GM23338 (cell line): ENCODE measurements at places on chromosomes 2 and 18.

- H3K27ac ChIP-seq: no peak overlapping the region
- H3K4me1 ChIP-seq: no peaks in the 10 kb centered on the region; the same call in 1 of the 2 replicates
- H3K4me3 ChIP-seq: no peak overlapping the region
- no peaks in the 10 kb centered on the region for H3K27me3 ChIP-seq
Measured at GRCh38 chr18:46715062-46715461, 41.8 kb downstream of the ST8SIA5 start.

DNA sequence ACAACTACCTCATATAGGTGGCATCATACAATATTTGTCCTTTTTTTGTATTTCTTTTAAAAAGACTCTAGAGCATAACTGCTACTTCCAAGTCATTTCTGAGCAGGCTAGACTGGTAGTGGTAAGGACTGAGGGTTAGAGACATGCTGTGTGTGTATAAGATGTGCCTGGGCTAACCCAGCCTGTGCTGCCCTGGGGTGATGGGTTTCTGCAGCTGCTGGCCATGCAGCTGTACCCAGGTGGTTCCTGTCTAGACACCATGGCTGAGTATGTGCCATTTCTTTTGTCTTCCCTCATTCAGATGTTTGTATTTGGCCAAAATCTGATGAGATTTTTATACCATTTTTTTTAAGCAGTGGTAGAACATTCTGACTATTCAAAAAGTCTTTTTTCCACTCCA is 40.0 kb downstream of the MERTK start:
- no peaks in the 10 kb centered on the region for H3K27me3 ChIP-seq
- H3K4me3 ChIP-seq: no peak overlapping the region
- no peaks in the 10 kb centered on the region for H3K36me3 ChIP-seq
- H3K27ac ChIP-seq: no peak overlapping the region

DNA sequence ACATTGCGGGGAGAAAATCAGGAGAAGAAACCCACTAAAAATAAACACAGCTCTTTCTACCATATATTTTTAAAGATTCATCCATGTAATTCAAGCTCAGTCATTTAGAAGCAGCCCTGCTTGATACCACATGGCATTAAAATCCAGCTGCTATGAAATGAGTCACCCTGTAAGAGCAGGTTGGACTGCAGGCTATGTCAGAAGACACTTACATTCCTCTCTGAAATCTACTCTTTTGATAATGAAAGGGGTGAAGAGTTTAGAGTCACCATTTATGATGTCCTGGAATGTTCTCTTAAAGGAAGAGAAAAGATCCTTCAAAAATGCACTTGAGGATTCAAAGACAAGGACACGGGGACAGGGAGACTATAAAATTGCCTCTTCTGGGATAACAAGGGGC is 100.6 kb upstream of the APCDD1 start:
- no peaks in the 10 kb centered on the region for H3K27me3 ChIP-seq
- no peaks in the 10 kb centered on the region; the same call in 1 of the 2 replicates for H3K4me1 ChIP-seq
- DNase-seq: no peak
- no peak overlapping the region for H3K27ac ChIP-seq

- DNase-seq: peak; percentile 44
- H3K36me3 ChIP-seq: no peaks in the 10 kb centered on the region
- H3K4me3 ChIP-seq: no peak overlapping the region
- H3K4me1 ChIP-seq: peaks cover 9% of the 10 kb centered on the region; the same call in 1 of the 2 replicates
- no peaks in the 10 kb centered on the region for H3K27me3 ChIP-seq
Measured at GRCh38 chr18:56433919-56434318, 204.5 kb downstream of the TXNL1 start.

- H3K4me1 ChIP-seq: no peaks in the 10 kb centered on the region
- H3K36me3 ChIP-seq: no peaks in the 10 kb centered on the region
- H3K4me3 ChIP-seq: no peak overlapping the region
- H3K27ac ChIP-seq: no peak overlapping the region
Measured at GRCh38 chr18:42159146-42159545, 204.1 kb downstream of the PIK3C3 start.

DNA sequence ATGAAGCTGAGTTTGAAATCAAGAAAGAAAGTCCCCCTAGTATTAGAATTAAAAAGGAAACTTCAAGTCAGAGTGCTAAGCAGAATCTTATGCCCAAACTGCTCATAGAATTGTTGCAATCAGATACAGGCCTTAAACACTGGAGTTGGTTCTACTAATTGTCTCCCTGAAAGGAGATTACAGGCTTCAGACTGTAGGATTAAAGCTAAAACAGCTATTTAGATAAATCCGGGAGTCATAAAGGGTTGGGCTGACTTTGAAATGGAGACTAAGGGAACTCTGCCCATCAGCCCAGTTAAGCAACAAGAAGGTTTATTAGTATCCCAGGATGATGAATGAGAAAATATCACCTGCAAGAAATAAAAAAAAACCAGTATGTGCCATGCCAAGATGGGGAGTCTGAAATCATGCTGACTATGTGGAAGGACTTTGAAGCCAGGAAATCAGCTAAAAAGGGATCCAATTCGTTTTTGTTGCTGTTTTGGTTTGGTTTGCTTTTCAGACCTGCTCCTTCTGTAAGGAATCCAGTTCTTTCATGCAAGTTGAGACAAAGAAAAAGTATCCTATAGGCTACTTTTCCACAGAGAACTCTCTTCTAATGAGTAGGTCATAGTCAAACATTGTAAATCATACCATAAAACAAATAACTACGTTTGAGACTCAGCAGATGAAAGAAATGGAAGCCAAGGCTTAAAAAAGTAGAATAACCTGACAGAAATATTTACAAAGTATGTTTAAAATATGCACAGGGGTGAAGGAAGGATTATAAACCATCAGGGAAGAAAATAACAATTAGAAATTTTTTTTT is 37.6 kb upstream of the MSTN start:
- no peaks in the 10 kb centered on the region for H3K27me3 ChIP-seq
- H3K27ac ChIP-seq: no peak overlapping the region
- no peak overlapping the region for H3K4me3 ChIP-seq
- no peaks in the 10 kb centered on the region for H3K36me3 ChIP-seq

DNA sequence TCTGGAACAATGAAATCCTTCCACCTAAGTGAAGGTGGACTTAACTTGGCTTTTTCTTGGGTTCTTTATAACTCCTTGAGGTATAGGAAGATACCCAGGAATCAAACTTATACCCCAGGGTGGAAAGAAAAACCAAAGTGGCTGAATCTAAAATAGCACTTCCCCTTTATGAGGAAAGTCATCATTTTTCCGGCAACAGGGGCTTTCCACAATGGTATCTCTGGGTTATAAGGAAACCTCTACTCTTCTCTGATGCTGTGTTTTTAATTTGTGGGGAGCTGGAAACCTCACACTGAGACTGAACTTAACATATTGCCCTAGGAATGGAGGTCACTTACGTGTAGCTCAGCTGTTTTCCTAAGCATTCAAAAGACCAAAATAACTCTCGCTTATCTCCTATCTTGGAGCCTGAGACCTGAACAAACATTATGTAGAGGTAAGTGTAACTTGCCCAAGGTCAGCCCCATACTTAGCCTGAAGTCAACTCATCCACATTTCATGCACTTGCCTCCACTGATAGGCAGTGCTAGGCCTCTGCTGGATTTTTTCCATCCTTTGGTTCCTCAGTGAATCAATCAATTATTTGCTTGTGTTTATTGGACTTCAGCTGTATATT is 117.9 kb downstream of the SETBP1 start:
- H3K27me3 ChIP-seq: no peaks in the 10 kb centered on the region
- H3K27ac ChIP-seq: no peak overlapping the region
- no peak for DNase-seq
- H3K4me3 ChIP-seq: no peak overlapping the region

GRCh38 chr18:9290156-9290555 is 44.4 kb upstream of the TWSG1 start:
- H3K27ac ChIP-seq: no peak overlapping the region
- no peaks in the 10 kb centered on the region for H3K27me3 ChIP-seq

DNA sequence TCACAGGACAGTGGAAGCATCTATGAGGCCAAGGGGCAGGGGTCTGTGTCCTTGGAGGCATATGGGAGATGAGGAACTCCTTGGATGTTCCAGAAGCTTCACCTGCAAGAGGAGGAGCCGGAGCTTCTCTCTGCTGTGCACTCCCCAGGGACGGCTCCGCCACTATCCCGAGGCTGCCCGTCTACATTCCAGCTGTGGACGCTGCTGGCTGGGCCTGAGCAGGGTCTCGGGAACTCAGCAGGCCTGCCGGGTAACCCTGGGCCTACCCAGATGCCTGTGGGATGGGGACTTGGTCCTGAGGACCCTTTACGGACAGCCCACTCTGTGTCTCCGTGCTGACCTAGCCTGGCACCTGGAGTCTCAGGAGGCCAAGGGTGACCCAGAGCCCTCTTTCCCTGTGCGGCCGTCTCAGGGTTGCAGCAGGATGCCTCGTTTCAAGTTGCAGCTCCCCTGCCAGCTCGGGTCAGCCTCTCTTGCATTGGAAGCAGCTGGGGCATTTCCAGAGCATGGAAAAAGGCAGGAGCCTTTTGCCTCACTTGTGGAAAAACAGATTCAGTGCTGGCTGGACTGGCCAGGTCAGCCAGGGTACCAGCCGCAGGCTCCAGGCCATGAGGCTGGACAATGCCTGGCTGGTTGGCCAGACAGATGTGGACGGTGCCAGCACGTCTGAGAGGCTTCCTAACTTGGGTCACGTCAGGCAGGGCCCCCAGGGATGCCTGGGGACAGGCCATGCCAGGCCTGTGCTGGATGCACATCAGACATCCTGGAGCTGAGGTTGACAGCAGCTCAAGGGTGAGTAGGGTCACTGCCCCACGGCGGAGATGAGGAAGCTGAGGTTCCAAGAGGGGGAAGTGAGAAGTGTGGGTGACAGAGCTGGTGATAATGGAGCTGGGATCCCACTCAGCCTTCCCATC is 41.5 kb downstream of the SCTR start:
- no peaks in the 10 kb centered on the region for H3K4me1 ChIP-seq
- no peak overlapping the region for H3K4me3 ChIP-seq
- no peak overlapping the region for H3K27ac ChIP-seq
